ENCODE measurements at places on chromosomes 1 and 21. TPM values are rescaled to one million over a fixed set of nuclear protein-coding genes. Genes with fewer than 3 reads are reported as not detected.

The PI4KB gene
- 71.5 TPM for polyA plus RNA-seq

The PRKCZ gene
- 2.3 TPM for polyA plus RNA-seq

The LAD1 gene
- not detected for polyA plus RNA-seq

The CHIA gene
- not detected for polyA plus RNA-seq

The ZFP69 gene
- 1.4 TPM for polyA plus RNA-seq

The SYNC gene
- polyA plus RNA-seq = 60.5 TPM

The APCS gene
- not detected for polyA plus RNA-seq

The ZSCAN20 gene
- 2.9 TPM for polyA plus RNA-seq

The MPL gene
- polyA plus RNA-seq = not detected

The LCE1F gene
- polyA plus RNA-seq = not detected

The GBP2 gene
- 7.8 TPM for polyA plus RNA-seq

The PPM1J gene
- 1.4 TPM for polyA plus RNA-seq
